ENCODE measurements at places on chromosomes 5 and 9.

GRCh38 chr9:78021697-78022096 is 9.9 kb downstream of the GNAQ start:
- DNase-seq: no peak

- DNase-seq: no peak
Measured at GRCh38 chr9:137759649-137760321, 117.8 kb upstream of the CACNA1B start.

- DNase-seq: no peak
Measured at GRCh38 chr9:93309889-93310425, 126.0 kb downstream of the WNK2 start.

- DNase-seq: no peak
Measured at GRCh38 chr9:98132806-98133631, 14.0 kb upstream of the TRIM14 start.

DNA sequence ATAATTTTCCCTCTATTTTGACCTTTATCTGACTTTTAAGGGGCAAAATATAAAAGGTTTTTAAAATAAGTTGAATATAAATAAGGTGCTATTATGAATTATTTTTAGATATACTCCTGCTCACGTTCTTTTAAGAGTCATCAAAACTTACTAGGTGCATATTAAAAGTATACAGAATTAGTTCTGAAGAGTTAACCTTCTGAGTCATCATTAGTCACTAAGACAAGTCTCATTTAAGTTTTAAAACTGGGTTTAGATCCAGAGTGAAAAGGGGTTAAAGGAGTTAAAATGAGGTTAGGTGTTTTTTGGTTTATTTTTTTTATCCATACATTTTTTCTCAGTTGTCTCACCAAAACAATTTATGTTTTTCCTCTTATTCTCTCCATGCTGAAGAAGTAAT is 41.7 kb downstream of the SMIM15 start:
- DNase-seq: no peak

GRCh38 chr9:7028591-7028990 is 270.8 kb downstream of the KDM4C start:
- DNase-seq: no peak

GRCh38 chr5:41973087-41973486 is 48.0 kb downstream of the FBXO4 start:
- DNase-seq: no peak

- no peak for DNase-seq
Measured at GRCh38 chr9:126395439-126396212, 69.0 kb downstream of the MVB12B start.

DNA sequence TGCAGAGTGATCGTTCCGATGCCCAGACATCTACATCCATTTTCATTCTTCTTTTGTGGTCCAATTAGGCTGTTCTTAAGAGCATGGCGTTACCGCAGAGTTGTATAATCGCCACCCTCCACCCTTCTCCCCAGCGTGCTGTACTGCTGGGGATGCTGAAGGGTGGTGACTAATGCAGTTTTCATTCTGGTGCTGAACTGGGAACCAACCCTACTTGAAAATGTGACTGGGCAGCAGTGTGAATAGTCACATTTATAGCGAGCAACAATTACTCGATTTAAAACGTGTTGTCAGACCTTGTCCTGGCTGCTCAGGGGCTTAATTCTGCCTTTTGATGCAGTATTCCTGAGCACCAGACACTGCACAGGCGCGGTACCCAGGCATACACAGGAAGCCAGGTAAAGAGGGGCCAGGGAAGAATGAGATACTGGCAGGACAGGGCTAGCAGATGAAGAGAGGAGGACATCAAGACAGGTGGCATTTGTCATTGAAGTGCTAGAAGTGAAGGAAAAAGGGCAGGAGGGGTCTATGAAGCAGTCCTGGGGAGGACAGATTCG is 719 bp upstream of the ISCA1 start:
- no peak for DNase-seq

- no peak for DNase-seq
Measured at GRCh38 chr5:14204785-14205321, 61.7 kb downstream of the TRIO start.

- no peak for DNase-seq
Measured at GRCh38 chr9:136403915-136404800, 4.2 kb upstream of the SNAPC4 start.

DNA sequence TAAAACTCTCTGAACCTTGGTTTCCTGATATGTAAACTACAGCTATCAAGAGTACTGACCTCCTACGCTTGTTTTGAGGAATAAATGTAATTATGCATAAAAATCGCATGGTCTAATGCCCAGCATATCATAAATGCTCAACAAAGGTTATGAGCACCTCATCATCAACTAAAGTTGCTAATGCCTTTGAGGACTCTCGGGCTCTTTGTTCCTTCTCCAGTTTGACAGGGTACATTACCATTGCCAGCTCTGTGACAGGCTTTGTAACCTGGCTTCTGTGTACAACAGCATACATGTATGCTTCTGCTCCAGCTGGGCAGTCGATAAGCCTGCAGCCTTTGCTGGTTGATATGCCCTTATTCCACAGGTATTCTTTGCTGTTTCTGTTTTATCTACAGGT is 95.2 kb downstream of the C9orf152 start:
- DNase-seq: no peak

DNA sequence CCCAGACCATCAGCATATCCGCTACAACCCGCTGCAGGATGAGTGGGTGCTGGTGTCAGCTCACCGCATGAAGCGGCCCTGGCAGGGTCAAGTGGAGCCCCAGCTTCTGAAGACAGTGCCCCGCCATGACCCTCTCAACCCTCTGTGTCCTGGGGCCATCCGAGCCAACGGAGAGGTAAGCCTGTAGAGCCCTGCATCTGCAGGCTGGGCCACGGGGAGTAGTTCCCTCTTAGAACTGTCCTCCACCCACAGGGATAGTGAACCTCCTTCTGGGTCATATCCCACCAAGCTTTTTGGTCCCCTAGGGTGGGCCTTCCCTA is 569 bp downstream of the GALT start:
- no peak for DNase-seq

GRCh38 chr5:158485604-158486081 is 614.1 kb downstream of the EBF1 start:
- no peak for DNase-seq

DNA sequence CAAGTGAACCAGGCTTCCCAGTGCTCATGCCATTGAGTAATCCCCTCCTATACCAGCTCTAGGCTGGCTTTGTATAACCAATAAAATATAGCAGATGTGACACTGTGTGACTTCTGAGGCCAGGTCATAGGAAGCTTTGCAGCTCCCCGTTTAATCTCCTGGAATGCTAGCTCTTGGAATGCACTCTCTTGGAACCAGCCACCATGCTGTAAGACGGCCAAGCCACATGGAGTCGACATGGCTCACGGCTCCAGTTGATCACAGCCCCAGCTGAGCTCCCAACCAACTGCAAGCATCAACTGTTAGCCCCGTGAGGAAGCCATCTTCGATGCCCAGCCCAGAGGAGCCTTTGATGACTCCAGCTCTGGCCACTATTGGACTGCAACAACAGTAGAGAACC is 74.5 kb downstream of the SH3TC2 start:
- DNase-seq: no peak

- DNase-seq: no peak
Measured at GRCh38 chr5:143757116-143757515, 54.8 kb upstream of the HMHB1 start.

- no peak for DNase-seq
Measured at GRCh38 chr5:149401051-149401450, 22.0 kb upstream of the IL17B start.

GRCh38 chr9:136282272-136282861 is 21.5 kb downstream of the CCDC187 start:
- DNase-seq: no peak

DNA sequence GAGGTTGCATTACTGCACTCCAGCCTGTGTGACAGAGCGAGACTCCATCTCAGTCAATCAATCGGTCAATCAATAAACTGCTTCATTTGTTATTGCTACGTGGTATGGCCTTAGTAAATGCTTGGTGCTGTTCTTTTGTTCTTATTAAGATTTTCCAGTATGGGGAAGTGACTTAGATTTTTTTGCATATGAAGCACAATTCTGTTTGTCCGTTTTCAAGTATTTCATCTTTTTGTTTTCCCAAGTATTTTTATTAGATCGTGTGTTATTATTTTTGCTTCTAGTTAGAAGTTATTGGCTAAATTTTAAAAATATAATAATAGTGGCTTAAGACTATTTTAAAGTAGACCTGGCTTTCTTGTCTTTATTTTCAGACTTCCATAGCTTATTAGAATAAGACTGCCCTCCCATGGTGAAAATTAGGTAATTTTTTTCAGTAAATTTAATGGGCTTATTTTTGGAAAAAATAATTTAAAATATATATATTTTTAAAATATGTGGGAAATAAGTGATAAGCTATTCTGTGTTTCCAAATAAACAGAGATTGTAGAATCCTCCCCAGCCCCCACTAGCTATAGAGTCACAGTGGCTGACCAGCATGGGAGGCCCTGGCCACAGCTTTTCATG is 14.7 kb upstream of the OMD start:
- no peak for DNase-seq

- DNase-seq: no peak
Measured at GRCh38 chr5:127685662-127686061, 17.5 kb upstream of the CCDC192 start.

GRCh38 chr5:181156758-181157157 is 9.4 kb downstream of the OR2V2 start:
- DNase-seq: no peak

DNA sequence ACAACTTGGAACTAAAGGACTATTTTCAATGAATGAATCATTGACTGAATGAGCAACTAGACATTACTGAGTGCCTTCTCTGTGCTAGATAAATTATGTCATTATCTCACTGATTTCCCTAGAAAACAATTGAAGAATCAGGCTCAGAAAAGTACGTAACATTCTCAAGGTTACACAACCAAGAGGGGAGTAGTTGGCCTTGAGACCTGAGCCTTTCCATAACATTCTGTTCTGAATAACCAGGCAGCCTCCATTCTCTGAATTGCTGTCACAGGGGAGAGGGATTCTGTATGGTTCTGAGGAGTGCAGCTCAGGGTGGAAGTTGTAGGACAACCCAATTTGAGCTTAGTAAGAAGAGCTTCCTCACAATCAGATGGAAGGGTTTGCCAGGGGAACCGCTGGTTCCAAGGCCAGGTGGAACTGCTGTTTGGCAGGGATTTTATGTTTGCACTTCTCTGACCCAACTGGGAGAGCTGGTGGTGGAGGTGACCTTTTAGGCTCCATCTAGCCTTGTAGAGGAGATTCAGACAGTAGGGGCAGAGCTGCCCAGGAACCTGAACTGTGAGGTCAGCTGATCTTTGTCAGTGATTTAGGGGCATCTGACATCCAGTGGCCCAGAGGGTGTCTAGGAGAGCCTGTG is 16.3 kb downstream of the POLR1E start:
- no peak for DNase-seq

DNA sequence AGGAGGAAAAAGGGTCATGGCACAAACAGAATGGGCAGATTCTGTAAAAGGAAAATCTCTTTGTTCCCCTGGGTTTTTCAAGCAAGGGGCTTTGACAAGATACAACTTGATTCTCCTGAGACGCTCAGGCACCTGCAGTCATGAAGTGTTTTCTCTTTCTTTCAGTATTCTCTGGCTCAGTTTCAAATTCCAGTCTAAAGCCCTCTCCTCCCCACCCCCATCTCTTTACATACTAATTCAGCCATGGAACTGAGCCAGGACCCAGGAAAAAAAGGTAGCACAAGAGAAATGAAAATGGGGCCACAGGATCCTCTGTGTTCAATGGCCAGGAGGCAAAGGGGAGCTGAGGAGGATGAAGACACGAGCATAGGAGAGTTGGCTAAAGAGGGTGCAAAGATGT is 408.4 kb downstream of the SPOCK1 start:
- DNase-seq: no peak

DNA sequence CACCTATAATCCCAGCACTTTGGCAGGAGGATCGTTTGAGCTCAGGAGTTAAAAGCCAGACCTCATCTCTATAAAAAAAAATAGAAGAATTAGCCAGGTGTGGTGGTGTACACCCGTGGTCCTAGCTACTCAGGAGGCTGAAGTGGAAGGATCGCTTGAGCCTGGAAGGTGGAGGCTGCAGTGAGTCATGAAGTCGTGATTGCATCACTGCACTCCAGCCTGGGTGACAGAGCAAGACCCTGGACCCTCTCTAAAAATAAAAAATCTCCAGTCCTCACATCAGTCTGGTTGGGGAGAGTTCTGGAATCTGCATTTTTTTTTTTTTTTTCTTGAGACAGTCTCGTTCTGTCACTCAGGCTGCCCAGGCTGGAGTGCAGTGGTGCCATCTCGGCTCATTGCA is 9.3 kb downstream of the FPGS start:
- no peak for DNase-seq

DNA sequence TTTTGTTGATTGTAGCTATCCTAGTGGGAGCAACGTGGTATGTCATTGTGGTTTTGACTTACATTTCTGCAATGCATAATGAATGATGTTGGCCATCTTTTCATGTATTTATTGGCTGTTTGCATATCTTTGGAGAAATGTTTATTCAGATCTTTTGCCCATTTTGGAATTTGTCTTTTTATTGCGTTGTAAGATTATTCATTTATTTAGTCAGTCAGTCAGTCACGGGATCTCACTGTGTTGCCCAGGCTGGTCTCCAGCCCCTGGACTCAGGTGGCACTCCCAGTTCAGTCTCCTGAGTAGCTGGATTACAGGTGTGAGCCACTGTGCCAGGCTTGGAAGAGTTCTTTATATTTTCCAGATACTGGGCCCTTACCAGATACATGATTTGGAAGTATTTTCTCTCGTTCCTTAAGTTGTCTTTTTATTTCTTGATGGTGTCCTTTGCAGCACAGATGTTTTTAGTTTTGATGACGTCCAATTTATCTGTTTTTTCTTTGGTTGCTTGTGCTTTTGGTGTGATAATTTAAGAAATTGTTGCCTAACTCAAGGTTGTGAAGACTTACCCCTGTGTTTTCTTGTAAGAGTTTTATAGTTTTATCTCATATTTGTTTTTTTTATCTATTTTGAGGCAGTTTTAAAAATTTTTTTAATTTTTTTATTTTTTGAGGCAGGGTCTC is 67.1 kb downstream of the EHMT1 start:
- DNase-seq: no peak

DNA sequence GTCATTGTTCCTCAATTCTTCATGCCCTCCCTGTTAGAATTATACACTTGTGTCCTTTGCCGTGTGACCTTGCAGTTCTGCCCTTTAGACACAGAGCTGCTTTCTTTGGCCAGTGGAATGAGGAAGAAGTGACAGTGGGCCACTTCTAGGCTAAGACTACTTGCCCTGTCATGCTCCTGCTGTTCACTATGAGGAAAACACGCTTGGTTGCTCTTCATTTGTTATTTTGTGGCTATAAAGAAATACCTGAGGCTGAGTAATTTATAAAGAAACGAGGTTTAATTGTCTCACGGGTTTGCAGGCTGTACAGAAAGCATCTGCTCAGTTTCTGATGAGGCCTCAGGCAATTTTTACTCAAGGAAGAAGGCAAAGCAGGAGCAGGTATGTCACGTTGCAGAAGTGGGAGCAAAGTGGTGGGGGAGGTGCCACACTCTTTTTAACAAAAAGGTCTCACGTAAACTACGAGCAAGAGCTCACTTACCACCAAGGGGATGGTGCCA is 279.1 kb upstream of the DMAC1 start:
- no peak for DNase-seq

Measured in stimulated activated CD4-positive, alpha-beta T cell treated with anti-CD3 and anti-CD28 coated beads, Interleukin-15, amount 100 ng/mL, for 1 hour (primary cell).